SK-MEL-5 (cell line): ENCODE measurements at places on chromosomes 13 and 19.

- DNase-seq, result peak; percentile 91
Observed at GRCh38 chr19:44401139-44402115, at the start of gene ZNF285. TSS of gene ZNF285 (minus strand) at chr19:44401608. CDS start at chr19:44397213, 4,395 bp downstream.

- DNase-seq, result no peak
Observed at GRCh38 chr19:13742756-13743155, 21.6 kb upstream of the MRI1 start.

DNA sequence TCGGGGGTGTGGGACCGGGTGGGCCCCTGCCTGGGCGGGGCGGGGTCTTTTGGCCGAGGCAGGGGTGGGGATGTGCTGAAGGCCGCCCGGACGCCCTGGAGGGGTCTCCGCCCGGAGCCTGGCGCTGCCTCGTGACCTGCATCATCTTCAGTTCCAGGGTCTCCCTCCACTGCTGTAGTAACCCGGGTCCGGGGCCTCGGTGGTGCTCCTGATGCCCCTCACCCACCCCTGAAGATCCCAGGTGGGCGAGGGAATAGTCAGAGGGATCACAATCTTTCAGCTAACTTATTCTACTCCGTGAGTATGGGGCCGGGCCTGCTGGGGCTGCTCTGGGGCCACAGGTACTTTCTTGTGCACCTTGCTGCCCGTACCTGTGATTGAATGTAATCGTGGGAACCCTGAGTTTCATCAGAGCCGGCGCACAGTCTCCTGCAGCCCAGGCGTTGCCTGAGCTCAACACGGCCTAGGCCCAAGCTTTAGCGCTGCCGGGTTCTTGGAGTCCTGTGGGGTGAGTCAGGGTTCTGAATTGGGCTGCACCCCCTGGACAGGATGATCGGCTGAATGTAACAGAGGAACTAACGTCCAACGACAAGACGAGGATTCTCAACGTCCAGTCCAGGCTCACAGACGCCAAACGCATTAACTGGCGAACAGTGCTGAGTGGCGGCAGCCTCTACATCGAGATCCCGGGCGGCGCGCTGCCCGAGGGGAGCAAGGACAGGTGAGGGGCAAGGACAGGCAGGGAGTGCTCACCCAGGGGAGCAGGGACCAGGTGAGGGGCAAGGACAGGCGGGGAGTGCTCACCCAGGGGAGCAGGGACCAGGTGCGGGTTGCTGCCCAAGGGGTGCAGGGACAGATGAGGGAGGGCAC is 10.5 kb downstream of the PEAK3 start:
- peak; percentile 17 for DNase-seq

- DNase-seq, result peak; percentile 36
Observed at GRCh38 chr13:76489274-76489673, 396.9 kb downstream of the KCTD12 start.

GRCh38 chr19:57560049-57560491 is 407 bp upstream of the ZNF550 start:
- no peak for DNase-seq

DNA sequence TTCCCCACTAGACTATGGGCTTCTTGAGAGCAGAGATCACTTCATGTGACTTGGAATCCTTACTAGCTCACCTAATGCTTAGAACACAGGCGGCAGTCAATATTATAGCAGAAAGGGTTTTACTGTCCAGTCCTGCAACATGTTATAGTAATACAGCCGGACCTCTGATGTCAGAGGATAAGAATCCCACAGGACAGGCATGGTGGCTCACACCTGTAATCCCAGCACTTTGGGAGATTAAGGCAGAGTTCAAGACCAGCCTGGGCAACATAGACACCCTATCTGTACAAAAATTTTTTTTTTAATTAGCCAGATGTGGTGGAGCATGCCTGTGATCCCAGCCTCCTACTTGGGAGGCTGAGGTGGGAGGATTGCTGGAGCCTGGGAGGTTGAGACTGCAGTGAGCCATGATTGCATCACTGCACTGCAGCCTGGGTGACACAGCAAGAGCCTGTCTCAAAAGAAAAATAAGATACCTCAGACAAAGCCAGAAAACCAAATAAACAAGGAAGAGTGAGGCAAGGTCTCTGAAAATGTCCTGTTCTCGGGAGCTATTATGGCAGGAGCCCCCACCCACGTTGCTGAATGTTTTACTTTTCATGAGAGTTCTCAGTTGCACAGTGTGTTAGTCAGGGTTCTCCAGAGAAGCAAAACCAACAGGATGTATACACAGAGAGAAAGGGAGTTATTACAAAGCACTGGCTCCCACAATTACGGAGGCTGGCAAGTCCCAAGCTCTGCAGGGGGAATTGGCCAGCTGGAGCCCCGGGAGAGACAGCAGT is 100.8 kb downstream of the UBL3 start:
- no peak for DNase-seq

DNA sequence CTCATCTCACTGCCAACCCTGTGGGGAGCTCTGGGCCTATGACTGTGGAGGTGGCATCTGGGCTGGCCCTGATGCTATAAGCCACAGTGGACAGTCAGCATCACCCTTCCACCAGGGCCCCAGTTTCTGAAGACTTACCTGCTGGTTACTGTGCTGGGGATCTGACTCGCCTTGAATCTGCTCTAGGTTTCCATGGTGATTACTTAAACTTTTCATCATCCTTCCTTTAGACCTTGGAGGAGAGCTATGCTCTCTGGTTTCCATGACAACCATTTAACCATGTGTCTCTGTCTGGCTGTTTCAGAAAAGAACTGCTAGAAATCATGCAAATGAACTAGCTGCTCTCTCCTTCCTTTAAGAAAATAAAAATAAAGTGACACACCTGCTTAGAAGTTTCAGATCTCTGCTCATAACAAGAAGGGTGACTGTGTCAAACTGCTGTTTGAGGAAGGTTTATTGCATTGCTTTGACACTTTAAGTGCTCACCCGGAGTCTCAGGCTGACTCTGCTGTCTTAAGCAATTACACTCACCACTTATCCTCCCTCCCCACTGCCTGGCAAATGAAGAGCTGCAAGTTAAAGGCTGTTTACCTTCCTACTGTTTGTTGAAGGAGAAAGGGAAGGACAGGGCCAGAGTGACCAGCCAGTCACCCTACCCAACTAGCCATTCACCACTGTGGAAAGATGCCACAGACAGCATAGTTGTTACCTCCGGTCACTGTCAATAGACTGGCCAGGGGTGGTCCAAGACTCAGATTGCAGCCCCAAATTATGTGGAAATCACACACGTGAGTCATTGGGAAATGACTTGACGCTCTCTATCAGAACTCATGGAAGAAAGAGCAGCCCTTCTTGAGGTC is 87.6 kb downstream of the HSPH1 start:
- DNase-seq, result no peak

DNA sequence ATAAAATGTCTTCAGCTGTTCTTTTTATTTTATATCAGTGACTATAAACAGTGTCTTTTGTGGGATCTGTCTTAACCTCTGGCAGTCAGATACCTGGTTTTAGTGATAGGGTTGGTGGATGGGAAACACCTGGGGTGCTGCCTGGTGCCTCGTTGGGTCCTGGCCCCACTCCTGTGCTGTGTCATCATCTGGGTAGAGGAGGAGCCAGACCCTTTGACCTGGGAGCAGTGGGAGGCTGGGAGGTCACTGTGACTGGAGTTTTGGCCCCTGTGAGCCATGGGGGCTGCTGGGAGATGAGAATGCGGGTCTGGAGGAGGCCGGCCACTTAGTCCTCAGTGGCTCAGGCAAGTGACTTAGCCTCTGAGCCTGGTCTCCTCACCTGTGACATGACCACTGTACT is 29.4 kb downstream of the TDRD12 start:
- DNase-seq, result no peak

DNA sequence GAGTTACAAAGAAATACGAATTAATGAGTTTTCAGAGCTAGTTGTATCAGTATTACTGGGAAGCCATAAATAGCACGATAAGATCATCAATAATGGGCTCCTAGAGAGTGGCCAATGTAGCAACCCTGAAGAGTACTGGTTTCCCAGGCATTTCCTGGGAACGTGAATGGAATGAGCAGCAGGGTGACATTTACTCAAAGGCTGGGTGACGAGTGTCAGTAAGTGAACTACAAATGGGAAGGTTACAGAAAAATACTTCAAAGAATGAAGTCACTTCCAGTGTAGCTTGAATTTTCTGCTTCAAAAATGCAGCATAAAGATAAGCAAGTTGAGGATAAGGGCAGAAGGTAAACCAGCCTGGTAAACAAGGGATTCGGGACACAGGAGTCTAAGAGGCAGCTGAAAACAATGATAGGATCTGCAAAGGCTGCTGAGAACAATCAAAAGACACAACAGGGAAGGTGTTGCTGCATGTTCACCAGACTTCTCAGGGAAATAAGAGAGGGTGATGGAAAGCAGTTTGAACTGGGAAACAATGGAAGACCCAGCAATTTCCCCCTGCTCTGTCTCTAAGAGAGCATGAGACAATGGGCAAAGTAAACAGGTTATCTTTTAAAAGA is 48.6 kb upstream of the POSTN start:
- DNase-seq, result no peak

DNA sequence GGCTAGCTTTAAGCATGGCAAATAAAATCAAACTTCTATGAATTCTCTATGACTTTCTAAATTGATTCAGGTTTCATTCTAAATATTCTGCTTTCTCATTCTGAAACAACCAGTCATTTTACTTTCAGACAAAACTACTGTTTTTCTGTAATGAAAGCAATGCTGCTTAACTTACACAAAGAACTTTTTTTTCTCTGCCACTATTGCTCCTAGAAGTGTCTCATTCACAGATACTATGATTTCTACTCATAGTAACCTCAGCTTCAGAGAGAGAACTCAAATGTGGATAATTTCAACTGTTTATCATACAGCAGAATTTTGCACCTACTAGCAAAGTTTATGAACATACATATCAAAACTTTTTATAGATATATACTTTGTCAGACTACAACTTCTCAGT is 724.6 kb downstream of the SLITRK5 start:
- DNase-seq, result no peak

DNA sequence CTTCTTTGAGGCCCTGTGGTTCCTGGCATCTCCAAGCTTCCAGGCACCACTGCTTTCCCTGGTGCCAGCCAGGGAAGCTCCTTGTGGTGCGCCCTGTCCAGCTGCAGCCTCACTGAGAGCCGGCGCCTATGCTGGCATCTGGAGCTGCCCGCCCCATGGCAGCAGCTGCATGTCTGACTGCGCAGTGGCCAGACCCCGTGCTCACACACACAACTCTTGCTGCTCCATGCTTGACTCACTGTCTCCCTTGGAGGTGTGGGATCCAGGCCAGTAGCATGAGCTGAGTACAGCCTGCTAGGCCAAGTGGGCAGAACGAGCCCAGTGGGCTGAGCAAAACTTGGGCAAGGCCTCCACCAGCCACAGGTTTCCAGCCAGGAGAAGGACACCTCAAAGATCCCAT is 11.5 kb upstream of the SUPT20H start:
- DNase-seq, result no peak

- no peak for DNase-seq
Observed at GRCh38 chr19:16034958-16035560, 41.2 kb upstream of the TPM4 start.

DNA sequence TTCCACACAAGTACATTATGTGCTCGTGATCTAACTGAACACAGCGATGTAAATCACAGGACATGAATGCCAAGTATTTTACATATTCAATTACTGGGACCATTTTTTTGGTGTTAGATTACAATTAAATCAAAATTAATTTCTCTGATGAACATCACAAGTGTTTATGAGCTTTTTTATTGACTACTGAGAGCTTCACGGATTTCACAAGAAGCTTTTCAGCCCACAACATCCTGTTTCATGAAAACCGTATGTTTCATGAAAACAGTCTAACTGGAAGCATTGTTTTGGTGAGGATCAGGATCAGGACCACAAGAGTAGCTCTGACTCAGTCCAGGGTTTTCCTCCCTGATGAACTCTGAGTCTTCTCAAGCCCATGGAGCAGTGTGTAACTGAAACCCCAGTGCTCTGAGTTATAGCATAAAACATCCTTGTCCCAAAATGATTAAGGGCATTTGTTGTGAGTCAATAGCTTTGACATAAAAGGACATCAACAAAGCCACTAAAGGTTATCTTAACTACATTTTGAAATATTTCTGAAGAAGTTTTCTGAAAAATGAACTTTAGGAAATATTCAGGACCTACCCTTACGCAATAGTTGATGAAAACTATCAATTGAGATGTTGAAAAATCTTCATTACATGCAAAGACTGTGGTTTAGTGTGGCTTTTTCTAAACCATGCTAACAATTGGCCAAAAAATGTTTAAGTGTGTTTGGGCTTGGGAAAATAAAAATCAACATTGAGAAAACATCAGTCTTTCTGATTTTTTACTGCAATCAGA is 49.3 kb downstream of the UFM1 start:
- peak; percentile 48 for DNase-seq

- no peak for DNase-seq
Observed at GRCh38 chr19:46022431-46023310, at the start of gene PGLYRP1. TSS of gene PGLYRP1 (minus strand) at chr19:46023053. CDS start at chr19:46023021, 32 bp downstream.

GRCh38 chr19:7480222-7480969 is 8.4 kb downstream of the PEX11G start:
- DNase-seq, result no peak

DNA sequence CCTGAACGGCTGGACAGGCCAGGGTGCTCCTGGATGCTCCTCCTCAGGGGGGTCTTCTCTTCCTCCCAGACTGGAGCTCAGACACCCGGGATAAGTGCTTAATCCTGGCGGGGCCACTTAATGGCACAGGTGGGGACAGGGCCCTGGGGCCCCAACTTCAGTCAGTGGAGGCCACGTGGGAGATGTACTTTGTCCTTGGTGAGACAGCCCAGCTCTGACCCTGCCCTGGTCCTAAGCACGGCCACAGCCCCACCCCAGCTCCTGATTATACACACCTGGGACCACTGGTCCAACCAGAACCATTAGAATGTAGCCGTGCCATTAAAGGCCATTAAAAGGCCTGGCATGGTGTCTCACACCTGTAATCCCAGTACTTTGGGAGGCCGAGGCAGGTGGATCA is 7.8 kb downstream of the PPP1R14A start:
- no peak for DNase-seq

DNA sequence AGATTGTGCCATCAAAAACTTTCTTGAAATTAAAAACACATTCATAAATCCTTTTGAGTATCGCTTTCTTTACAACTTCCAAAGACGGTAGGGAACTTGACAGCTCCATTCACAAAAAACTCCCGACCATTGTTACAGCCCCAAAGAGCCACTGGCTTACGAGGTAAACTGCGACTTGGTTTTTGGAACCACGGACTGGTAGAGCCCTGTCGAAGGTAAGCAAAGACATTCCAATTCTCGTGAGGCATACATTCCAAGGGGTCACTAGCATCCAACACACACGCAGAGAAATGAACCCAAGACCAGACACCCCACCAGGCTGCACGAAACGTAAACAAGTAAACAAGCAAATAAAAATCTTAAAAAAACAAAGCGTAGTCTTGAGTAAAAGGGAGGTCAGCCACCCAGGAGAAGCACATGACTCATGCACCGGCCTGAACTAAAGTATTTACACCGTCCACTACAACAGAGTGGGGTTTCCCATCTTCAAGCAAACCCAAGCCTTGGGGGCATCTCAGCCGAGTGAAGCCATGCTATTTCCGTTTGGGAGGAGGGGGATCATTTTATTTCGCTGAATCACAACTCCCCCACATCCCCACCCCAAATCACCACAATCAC is 1.4 kb downstream of the BRD4 start:
- DNase-seq, result no peak

DNA sequence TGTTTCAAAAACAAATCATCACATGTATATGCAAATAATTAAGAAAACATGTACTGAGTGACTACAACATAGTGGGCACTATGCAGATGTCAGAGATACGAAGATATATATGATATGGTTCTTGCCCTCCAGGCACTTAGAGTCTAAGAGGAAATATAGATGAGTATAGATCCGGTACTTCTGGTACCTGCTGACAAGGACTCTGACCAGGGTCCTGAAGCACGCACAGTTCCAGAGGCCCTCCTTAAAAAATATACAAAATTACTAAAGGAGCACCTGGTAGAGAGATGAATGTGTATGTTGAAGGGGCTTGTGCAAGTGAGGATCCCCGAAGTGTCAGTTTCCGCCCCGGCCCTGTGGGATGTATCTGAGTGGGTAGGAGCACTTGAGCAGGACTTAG is 31.3 kb downstream of the MTUS2 start:
- DNase-seq, result no peak
